ENCODE measurements at places on chromosomes 5 and 9.

GRCh38 chr9:20722221-20722620, 38.2 kb downstream of the FOCAD start:
- no peak for DNase-seq

DNA sequence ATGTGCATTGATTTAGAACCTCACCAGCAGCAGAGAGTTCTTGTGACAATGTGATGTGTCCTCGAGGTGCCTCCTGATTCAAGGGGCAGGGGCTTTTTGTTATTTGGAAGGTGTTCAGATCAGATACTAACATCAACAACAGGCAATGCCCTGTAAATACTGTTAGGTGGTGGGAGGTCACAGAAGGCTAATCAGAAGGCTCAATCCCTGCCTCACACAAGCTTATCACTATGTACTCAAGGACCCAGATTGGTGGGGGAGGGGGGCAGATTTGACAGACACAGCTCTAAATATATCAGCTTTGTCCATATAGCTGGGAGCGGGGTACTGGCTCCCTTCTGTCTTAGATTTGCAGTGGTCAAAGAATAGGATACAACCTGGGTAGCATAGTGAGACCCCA, 2.6 kb downstream of the FRMPD1 start:
- DNase-seq, result no peak

- DNase-seq, result no peak
Measured at GRCh38 chr5:14414007-14414406, 167.6 kb upstream of the OTULINL start.

DNA sequence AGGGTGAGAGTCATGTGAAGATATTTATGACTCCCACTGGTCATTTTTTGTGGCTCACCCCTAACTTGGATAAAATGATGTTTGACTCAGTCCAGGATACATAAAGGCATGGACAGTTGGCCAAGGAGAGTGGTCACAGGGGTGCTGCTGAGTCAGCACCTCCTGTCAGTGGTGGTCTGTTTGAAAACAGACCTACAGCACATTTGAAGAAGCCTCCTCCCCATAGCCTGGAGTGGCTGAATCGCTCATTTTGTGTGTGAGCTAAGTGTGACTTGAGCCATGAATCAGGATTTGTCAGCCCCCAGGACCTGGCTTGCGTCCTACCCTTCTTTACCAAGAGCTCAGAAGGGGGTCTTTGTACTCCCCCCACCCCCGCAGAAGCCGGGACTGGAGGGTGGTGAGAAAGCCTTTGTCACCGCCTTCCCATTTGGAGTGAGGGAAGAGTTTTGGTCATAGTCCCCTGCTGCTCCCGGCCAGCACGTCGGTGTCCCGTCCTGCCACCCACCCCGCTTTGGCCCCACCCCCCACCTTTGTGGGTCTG, 35.6 kb downstream of the TRIO start:
- no peak for DNase-seq

DNA sequence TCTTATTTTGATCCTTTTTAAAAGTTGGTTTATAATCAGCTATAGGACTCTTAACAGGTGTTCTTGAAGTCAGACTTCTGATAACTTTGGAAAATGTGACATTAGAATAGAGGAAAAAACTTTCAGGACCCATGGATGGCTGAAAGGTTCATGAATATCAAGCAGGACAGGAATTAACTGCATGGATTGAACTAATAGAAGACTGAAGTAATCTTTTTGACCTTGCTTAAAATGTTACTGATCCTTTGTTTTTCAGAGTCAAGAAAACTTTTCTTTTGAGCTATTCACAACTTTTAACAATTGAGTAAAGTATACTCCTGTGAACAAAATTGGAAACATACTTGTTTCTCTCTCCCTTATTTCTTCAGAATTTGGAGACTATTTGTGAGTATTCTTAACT, 79.2 kb downstream of the PLK2 start:
- no peak for DNase-seq

- peak; percentile 58 for DNase-seq
Measured at GRCh38 chr9:129258124-129258822, 80.2 kb upstream of the IER5L start.

GRCh38 chr5:172860520-172861443, 26.7 kb downstream of the ERGIC1 start:
- DNase-seq, result no peak

DNA sequence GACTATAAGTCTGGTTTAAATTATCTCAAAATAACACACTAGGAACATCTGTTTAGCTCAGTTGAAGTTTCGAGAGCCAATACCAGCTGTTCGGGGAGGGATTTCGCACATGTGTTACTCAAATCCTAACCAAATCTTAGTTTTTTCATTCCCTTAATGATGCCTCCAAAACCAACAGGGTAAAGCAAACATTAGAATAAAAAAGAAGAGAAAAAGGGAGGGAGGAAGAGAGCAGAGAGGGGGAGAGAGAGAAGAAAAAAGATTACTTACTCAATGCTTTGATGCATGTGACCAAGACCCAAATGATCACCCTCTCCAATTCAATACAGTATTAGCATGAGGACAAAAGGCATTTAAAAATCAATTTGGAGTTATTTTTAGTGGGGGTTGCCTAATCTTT, 86.0 kb upstream of the NR5A1 start:
- DNase-seq, result no peak

GRCh38 chr5:107320846-107321245, 349.9 kb downstream of the EFNA5 start:
- no peak for DNase-seq

- DNase-seq, result no peak
Measured at GRCh38 chr5:4252385-4252784, 656.8 kb downstream of the IRX1 start.

DNA sequence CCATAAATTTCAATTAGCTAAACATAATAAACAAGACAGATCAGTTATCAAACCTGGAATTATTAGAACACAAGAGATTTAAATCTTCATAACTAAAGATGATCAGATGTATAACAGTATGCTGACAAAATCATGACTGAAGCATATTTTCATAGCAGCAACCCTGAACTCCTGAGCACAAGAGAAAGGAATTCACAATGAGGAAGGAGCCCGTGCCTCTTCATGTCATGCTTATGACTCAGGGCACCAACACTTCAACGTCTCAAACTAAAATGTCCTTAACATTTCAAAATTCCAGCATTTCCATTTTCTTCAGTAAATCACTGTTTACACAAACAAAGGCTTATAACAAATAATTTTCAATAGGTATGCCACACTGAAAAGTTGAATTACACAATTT, 6.7 kb downstream of the AP3B1 start:
- DNase-seq, result no peak

GRCh38 chr5:178312880-178313282, 80.3 kb upstream of the PHYKPL start:
- no peak for DNase-seq

- peak; percentile 5 for DNase-seq
Measured at GRCh38 chr5:74075501-74076484, 449.8 kb downstream of the ARHGEF28 start.

DNA sequence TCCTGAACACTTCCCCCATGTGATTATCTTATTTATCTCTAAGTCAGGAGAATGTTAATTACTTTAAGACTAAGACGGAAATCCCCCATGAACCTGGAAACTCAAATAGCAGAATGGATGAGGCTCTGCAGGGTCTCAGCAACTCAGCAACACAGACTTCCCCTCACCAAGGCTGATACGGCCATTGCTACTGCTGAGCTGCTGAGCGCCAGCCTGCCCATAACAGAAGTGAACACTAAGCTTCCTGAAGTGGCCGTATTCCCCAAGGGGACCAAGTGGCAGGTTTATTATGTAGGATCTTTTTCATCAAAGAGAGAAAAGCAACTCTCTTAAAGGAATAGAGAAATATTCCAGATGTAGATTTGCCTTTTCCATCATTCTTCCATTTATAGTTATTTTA, 311.1 kb downstream of the RFX3 start:
- no peak for DNase-seq

DNA sequence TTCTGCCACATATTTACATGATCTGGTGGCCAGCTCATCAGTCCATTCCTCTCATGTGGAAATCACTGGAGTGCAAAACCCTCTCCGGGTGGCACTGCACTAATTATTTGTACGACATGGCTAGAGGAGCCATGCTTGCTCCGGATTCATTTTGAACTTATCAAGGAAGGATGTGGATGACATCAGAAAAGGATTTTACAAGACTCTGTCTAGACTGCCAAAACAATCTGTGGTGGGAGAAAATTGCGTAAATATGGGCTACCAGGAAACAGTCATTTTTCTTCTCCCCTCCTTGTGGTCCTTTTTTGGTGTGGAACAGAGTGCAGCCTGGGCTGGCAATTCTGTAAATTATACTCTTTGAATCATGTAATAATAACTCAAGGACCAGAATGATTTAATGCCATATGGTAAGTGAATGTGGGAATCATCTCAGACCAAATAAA, 123.4 kb upstream of the IFNE start:
- DNase-seq, result no peak

- DNase-seq, result peak; percentile 97
Measured at GRCh38 chr9:131656356-131657036, 83.4 kb downstream of the RAPGEF1 start.

DNA sequence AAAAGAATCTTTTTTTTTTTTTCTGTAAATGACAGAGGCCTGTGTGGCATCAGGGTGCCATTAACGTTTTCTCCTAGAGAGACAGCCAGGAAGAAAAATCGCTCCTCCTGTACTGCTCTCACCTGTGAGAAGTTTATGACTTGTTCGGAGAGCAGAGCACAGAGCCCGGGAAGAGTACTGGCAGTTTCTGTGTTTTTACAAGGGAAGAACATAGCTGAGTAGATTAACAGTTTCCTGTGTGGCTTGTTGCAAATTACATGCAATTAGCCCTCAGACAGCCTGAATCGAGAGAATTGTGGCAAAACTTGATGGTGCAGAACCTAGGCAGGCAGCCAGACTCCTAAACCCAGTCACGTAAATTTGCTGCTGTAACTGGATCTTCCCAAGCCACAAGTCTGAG, 32.1 kb downstream of the PRKACG start:
- DNase-seq, result peak; percentile 80

DNA sequence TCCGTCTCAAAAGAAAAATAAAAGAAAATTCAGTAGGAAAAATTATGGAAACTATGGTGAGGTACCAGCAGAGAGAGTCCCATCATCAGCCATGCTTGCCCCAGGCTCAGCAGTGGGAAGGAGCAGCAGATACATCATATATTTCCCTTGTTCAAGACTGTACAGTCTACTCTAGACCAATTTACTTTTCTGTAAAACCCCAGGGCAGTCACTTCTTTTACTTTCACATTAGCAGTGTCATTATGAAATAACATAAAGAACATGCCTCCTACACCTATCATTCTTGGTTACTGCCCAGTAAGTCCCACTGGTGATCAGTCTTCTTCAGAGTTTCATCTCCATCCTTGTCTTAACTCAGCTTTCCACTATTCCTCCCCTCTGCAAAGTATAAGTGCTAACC, 1145.0 kb downstream of the MAT2B start:
- DNase-seq, result no peak

- no peak for DNase-seq
Measured at GRCh38 chr5:173435447-173435846, 107.2 kb upstream of the STC2 start.

DNA sequence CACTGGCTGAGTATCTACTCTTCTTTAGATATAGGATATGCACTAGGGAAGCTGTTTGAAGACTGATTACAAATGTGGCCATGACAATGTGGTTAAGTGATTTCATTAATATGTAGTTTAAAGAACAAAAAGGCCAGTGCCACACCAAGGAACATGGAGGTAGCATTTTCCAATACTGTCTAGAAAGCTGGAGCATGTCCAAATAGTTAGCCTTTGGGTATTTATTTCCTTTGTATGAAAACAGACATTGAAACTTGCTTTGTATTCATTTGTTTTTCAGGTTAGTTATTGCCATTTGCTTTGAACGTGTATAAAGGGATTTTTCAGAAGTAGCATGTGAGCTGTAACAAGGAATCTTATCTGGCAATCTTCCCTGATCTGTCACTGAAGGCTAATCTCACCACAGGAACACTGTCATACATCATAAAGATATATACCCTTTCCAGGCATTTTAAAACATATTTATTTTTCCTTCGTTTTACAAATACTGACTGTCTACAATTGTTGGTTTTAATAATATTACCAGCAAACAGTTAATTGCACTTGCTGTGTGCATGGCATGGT, 93.4 kb downstream of the PLPPR1 start:
- no peak for DNase-seq

- no peak for DNase-seq
Measured at GRCh38 chr9:88871669-88872068, 119.6 kb upstream of the S1PR3 start.

DNA sequence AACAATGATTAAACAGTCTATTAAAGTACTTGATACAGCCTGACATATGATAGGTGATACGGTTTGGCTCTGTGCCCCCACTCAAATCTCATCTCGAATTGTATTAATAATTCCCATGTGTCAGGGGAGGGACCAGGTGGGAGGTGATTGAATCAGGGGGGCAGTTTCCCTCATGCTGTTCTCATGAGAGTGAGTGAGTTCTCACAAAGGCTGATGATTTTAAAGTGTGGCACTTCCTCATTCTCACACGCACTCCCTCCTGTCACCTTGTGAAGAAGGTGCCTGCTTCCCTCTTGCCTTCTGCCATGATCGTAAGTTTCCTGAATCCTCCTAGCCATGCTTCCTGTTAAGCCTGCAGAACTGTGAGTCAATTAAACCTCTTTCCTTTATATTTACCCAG, 40.1 kb upstream of the TARS1 start:
- DNase-seq, result no peak

DNA sequence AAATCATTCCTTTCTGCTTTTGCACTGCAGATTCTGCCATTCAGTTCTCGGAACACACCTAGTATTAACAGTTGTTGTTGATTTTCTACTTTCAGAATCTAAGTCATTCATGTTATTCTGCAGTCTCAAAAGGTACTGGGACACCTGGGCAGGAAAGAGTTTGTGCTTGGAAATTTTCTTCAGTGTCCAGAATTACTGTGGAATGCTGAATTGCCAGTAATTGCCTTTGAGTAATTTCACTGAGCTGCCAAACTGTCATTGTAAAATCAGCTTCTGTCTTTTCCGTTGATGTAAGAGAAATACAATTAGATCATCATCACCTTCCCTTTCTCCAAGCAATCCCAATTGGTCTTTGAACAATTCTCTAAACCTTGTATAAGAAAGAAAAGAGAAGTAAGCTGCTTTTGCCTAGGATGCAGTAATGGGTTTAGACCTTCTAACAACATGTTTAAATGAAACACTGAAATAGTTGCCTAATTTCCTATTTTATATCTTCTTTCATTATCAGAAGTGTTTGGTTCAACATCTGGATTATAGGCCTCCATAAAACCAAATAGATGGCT, 75.7 kb upstream of the TGFBR1 start:
- DNase-seq, result no peak

- DNase-seq, result no peak
Measured at GRCh38 chr5:170641589-170642031, 137.8 kb downstream of the KCNIP1 start.

All from DMS79 treated with DMSO at 0.1 percent for 48 hours (cell line).